ENCODE measurements at places on chromosomes 7 and 10. TPM values are rescaled to one million over a fixed set of nuclear protein-coding genes. Genes with fewer than 3 reads are reported as not detected.

Gene ZNF853
- total RNA-seq, result 4.4 TPM

Gene LIPJ
- total RNA-seq, result 0.09 TPM

Gene MYH16
- not detected for total RNA-seq

Gene NEUROD6
- total RNA-seq, result not detected

Gene POU6F2
- not detected for total RNA-seq

Gene AUTS2
- 45.7 TPM for total RNA-seq

Gene OR6V1
- not detected for total RNA-seq

Gene CROT
- 9.5 TPM for total RNA-seq

Gene CNNM1
- total RNA-seq, result 0.35 TPM

Gene CTAGE8
- total RNA-seq, result 4.2 TPM

Gene CHST3
- total RNA-seq, result 12.0 TPM

GRCh38 chr10:133528296-133528844 is 1.2 kb downstream of the CYP2E1 start:
- H3K4me1 ChIP-seq, result peaks cover 30% of the 10 kb centered on the region
- no peak overlapping the region for H3K27ac ChIP-seq
- DNase-seq, result no peak
- H3K27me3 ChIP-seq, result peaks cover 61% of the 10 kb centered on the region
- peak overlapping the region; percentile 37 for H3K4me3 ChIP-seq
- no peaks in the 10 kb centered on the region for H3K36me3 ChIP-seq

DNA sequence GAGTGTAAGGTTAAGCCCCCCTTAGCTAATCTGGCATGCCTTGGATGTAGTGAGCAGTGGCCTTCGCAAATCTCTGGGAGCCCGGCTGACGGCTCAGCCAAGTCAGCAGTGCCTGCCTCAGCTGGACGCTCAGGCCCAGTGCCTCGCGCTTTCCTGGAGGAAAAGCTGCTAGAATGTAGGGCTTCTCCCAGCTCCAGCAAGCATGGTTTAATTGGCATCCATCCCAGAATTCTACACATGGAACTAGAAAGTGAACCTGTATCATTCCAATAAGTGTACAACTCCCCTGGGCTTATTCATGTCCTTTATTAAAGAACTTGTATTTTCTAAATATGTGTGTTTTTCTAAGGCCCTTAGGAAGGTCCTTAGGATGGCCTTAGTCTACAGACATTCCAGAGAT is 287.8 kb upstream of the SHH start:
- no peak for DNase-seq
- H3K27ac ChIP-seq, result no peak overlapping the region
- H3K27me3 ChIP-seq, result peaks cover 2% of the 10 kb centered on the region
- H3K4me3 ChIP-seq, result no peak overlapping the region

- no peak overlapping the region for H3K27ac ChIP-seq
- H3K27me3 ChIP-seq, result no peaks in the 10 kb centered on the region
- H3K4me1 ChIP-seq, result peaks cover 5% of the 10 kb centered on the region
- H3K4me3 ChIP-seq, result no peak overlapping the region
These were observed 132.7 kb downstream of the MDFIC start for GRCh38 chr7:115054478-115055065.

DNA sequence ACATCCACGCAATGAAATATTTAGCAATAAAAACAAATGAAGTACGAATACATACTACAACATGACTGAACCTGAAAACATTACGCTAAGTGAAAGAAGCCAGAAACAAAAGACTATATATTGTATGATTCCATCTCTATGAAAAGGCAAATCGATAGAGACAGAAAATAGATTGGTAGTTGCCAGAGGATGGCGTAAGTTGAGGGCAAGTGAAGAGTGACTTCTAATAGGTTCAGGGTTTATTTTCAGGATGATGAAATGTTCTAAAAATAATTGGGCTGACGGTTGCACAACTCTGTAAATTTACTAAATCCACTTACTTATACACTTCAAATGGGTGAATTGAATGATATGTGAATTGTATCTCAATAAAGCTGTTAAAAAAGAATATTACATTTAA is 39.5 kb upstream of the TECTB start:
- H3K27ac ChIP-seq, result no peak overlapping the region
- peaks cover 5% of the 10 kb centered on the region for H3K27me3 ChIP-seq
- H3K4me1 ChIP-seq, result no peaks in the 10 kb centered on the region
- H3K36me3 ChIP-seq, result no peaks in the 10 kb centered on the region
- no peak for DNase-seq
- H3K4me3 ChIP-seq, result no peak overlapping the region

- H3K27ac ChIP-seq, result no peak overlapping the region
- H3K4me3 ChIP-seq, result no peak overlapping the region
- H3K4me1 ChIP-seq, result peaks cover 22% of the 10 kb centered on the region
These were observed 10.3 kb upstream of the RASSF4 start for GRCh38 chr10:44949127-44949802.

DNA sequence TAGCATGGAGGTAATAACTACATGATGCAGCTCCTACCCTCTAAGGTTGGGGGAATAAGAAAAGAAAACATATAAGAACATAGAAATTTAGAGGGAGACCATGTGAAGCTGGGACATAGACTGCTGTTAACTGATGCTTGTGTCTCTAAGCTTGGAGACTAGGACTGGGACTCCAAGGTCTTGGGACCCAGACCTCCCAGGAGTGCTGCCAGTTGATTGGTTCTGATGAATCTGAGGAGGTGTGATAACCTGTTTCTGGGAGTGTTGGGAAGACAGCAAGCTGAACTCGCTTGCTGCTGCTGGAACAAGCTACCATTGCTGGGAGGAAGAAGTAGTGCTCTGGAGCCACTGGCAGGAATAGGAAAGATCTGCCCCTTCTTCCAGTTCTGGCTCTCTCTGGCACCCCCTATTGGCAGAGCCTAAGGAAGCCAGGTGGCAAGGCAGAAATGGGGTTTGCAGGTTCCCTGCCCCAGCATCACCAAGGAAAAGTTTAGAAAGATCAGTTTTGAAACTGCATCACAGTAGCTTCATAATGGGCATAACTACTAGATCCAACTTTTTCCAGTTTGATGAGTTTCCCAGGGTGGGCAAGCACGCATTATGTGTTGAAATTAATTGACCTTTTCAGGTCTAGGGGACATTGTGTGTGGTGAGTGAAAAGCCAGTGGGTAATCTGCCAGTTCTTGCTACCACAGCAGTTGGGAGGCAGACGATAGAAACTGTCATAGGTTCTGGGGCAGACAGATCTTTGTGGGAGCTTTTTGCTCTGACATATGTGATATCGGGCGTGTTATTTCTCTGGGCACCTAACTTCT is 140.7 kb downstream of the SND1 start:
- H3K27me3 ChIP-seq, result no peaks in the 10 kb centered on the region
- no peak overlapping the region for H3K4me3 ChIP-seq
- no peak for DNase-seq
- H3K4me1 ChIP-seq, result peaks cover 13% of the 10 kb centered on the region
- H3K27ac ChIP-seq, result no peak overlapping the region

DNA sequence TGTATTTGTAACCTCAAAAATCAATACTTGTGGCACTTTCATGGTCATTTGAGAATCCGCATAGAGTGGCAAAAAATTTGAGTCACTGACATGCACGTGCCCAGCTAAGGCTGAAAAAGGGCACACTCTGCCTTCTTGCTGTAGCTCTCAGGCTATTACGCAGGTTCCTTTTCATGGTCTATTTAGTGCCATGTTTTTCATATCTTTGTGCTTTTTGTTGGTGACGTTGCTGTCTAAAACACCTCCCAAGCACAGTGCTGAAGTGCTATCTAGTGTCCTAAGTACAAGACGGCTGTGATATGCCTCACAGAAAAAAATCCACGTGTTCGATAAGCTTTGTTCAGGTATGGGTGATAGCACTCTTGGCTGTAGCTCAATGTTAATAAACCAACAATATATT is 50.9 kb downstream of the CREB3L2 start:
- no peak overlapping the region for H3K27ac ChIP-seq
- H3K27me3 ChIP-seq, result no peaks in the 10 kb centered on the region
- DNase-seq, result no peak
- H3K4me3 ChIP-seq, result no peak overlapping the region

GRCh38 chr10:62894156-62894555 is 78.0 kb upstream of the EGR2 start:
- no peak for DNase-seq
- no peaks in the 10 kb centered on the region for H3K4me1 ChIP-seq
- no peaks in the 10 kb centered on the region for H3K36me3 ChIP-seq
- no peak overlapping the region for H3K27ac ChIP-seq
- no peaks in the 10 kb centered on the region for H3K27me3 ChIP-seq
- no peak overlapping the region for H3K4me3 ChIP-seq

DNA sequence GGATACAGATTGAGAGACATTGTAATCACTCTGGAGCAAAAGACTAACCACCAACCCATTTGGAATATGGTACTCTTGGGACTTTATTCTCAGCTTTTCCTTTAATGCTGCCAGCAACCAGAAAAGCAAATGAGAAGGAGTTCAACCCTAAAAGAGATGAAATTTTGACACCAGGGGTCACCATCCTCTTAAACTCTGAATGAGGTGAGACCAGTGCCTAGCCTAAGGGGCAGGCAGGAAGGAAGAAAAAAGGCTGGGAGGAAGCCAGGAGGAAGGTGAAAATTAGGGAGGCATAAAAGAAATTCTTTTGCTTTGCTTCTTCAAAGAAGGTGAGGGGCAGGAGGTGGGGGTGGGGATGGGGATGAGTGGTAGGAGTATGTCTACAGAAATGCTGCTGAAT is 135.8 kb downstream of the JAZF1 start:
- H3K4me1 ChIP-seq, result no peaks in the 10 kb centered on the region
- H3K36me3 ChIP-seq, result no peaks in the 10 kb centered on the region
- DNase-seq, result no peak
- no peaks in the 10 kb centered on the region for H3K27me3 ChIP-seq
- H3K4me3 ChIP-seq, result no peak overlapping the region

DNA sequence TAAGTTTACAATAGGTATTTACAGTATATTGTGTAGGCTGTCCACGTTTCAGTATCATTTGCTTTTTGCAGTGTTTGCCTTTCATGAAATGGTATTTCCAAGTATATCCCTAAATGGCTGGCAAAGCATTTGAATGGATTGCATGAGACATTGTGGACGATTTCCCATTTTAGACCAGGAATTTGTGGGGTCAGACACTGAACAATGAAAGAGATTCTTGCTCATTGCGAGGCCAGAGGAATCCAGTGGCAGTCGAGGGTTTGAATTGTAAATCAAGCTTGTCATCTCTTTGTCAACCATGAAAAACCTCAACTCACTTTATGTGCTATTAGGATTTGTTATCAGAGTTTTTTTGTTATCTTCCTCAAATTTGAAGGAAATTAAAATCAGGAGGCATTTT is 70.8 kb downstream of the CREB5 start:
- no peak overlapping the region for H3K4me3 ChIP-seq
- H3K27ac ChIP-seq, result no peak overlapping the region
- H3K36me3 ChIP-seq, result no peaks in the 10 kb centered on the region
- no peaks in the 10 kb centered on the region for H3K4me1 ChIP-seq
- no peak for DNase-seq

- DNase-seq, result no peak
- H3K27me3 ChIP-seq, result peaks cover 35% of the 10 kb centered on the region
- H3K36me3 ChIP-seq, result no peaks in the 10 kb centered on the region
These were observed 692 bp downstream of the NEURL1 start for GRCh38 chr10:103493916-103494877.

DNA sequence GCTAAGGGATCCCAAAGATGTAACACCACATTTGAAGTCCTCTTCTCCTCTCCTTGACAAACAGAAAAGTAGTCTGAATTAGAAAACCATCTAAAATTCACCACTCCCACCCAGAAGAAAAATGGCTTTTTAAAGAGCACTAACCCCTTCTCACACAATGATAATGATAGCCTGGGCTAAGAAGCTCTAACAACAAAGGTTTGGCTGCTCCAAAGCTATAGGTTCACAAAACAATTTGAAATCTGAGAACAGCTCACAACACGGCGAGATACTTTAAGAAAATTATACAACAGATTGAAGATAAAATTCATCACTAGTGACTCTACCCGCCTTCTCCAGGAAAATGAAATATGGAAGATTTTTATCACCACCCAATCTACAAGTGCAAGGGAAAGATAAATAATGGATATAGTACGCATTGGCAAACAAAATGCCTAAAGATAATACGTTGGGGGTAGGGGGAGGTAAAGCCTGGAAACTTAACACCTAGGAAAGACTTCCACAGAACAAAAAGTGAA is 7.4 kb downstream of the ITGB1 start:
- DNase-seq, result no peak
- peaks cover 88% of the 10 kb centered on the region for H3K4me1 ChIP-seq
- no peak overlapping the region for H3K27ac ChIP-seq
- no peaks in the 10 kb centered on the region for H3K27me3 ChIP-seq
- no peak overlapping the region for H3K4me3 ChIP-seq

DNA sequence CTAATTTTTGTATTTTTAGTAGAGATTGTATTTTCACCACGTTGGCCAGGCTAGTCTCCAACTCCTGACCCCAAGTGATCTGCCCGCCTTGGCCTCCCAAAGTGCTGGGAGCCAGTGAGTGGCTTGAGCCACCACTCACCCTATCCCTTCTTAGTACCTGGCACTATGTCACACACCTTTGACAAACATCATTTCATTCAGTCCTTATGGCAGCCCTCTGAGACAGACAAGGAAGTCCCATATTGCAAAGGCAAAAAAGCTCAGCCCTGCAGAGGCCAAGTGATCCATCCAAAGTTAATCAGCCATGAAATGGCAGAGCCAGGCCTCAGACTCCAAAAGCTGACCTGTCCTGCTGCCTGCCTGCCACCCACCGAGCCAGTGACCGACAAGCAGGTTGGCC is 39.9 kb upstream of the ECHDC3 start:
- no peak overlapping the region for H3K4me3 ChIP-seq
- H3K4me1 ChIP-seq, result peaks cover 3% of the 10 kb centered on the region
- no peak overlapping the region for H3K27ac ChIP-seq

DNA sequence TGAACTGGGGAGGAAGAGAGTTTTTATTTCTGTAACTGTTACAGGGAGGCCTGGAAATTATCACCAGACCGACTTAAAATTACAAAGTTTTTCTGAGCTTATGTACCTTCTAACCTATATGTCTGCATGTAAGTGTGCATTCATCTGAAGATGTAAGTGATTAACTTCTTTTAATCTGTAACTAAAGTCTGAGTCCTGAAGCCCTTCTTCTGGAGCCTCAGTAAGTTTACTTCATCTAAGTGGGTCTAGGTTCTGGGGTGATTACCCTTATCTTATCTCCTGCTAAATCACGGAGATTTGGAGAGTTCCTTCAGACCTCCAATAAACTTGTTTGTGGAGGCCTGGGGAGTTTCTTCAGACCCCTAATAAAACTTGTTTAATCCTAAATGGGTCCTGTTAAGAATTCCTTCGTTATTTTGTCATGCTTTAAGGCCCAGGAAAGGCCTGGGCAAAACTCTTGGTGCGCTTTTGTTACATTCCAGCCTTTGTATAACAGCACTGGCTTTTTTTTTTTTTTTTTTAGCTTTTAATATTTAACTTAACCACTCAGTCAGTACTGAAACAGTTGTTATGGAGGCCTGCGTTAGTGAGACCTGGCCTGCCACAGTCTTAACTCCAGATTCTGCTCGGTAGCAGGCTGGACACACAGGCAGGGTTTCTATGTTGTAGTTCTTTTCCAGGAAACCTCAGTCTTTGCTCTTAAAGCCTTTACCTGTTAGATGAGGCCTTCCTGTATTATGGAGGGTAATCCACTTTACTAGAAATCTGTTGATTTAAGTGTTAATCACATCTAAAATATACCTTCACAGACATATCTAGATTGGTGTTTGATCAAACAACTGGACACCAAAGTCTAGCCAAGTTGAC is 33.0 kb downstream of the TPST1 start:
- H3K4me1 ChIP-seq, result peaks cover 8% of the 10 kb centered on the region
- no peaks in the 10 kb centered on the region for H3K27me3 ChIP-seq
- peak overlapping the region; percentile 38 for H3K27ac ChIP-seq
- DNase-seq, result no peak
